ENCODE measurements at places on chromosomes 5 and 9.

DNA sequence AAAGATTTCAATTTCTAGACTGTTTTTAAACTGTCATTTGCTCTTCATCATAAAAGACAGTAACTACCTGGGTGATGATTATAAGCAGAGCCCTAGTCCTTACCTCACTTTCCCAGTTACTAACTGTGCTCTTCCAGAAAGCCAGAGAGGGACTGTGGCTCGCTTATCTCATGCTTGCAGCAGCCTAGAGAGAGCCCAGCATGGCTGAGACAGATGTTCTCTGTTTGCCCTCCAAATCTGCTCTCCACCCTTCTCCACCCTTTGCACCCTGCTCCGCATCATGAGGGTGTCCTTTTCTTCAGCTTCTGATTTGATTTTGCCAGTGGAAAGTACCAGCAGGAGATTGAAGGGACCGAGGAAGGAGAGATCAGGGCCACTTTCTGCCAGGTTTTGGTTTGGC is 61.2 kb upstream of the SELENOP start:
- DNase-seq: no peak

DNA sequence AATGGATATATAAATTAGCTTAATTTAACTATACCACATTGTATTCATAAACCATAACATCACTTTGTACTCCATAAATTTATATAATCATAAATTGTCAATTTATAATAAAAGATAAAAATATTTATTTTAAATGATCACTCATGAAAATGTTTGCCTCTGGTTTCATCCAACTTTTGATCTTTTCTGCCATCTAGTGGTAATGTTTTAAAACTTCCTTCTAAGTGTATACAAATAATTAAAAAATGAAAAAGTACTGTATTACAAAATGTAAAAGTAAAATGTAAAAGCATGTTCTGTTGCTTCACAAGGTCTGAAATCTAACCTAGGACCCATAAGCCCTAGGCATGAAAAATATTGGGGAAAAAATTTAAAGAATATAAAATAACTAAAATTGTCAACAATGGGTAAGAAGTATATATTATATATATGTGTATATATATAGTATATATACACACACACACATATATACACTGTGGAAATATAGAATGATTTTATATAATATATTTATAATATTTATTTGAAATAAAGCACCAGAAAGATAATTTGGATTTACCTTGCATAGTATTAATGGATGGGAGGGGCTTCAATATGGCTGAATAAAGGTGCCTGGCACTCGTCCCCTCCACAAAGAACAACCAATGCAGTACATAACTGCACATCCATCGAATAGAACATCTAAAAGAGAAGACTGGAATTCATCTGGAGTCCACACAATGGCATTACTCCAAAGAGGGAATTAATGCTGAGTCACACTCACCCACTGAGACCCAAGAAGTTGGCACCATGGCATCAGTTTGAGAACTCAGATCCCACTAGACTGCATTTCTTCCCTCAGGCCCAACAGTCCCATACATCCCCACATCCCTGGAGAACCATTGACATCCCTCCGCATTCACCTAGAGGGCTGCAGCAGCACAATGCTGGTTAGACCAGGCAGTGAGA is 32.5 kb downstream of the ANXA1 start:
- DNase-seq: no peak

- DNase-seq: peak; percentile 24
These were observed 52.8 kb upstream of the TUT7 start for GRCh38 chr9:86407022-86407421.

GRCh38 chr9:80931163-80931562 is 758.2 kb downstream of the TLE1 start:
- DNase-seq: no peak

All from stimulated activated CD4-positive, alpha-beta T cell treated with anti-CD3 and anti-CD28 coated beads, TNF-alpha, amount 100 ng/mL, for 24 hours (primary cell).